ENCODE measurements at places on chromosomes 4 and X.

DNA sequence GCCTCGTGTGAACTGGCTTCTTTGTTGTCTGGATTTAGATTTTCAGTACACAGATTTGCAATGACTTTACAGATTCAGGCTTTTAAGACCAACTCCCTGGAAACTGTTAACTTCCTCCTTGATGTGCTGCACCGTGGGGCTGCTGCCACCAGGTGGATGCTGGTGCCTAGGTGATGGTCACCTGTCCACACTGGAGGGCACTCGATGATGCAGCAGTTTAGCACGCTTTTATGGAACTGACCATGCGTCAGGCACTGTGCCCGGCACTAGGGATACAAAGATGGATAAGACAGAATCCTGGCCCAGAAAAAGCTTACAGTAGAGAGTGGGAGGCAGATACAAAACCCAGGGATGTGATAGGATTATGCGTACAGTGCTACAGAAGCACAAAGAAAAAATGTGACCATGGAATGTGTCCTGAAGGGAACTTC lies 180.7 kb downstream of the CEP135 start:
- no peak for DNase-seq

GRCh38 chr4:159305129-159305528 lies 202.2 kb downstream of the RAPGEF2 start:
- no peak for DNase-seq

DNA sequence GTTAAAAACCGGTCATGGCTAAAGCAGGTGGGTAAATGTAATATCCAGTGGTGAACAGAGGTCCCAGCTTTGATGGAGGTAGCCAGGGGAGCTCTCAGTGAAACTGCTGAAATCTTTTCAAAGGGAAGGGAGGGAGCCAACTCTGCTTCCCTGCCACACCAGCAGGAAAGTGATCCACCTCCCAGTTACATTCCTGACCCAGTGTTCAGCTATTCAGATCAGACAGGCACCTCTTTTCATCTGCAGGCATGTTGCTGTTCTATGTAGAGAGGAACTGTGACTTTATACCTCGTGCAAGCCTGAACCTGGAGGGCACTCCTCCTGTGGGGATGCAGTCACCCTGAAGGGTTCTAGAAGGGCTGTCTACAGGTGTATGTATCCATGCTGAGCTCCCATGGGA lies 37.6 kb downstream of the DCLK2 start:
- DNase-seq: no peak

GRCh38 chr4:47703956-47704355 lies 133.9 kb downstream of the CORIN start:
- no peak for DNase-seq

GRCh38 chr4:46249106-46249505 lies 125.3 kb upstream of the GABRG1 start:
- DNase-seq: no peak

DNA sequence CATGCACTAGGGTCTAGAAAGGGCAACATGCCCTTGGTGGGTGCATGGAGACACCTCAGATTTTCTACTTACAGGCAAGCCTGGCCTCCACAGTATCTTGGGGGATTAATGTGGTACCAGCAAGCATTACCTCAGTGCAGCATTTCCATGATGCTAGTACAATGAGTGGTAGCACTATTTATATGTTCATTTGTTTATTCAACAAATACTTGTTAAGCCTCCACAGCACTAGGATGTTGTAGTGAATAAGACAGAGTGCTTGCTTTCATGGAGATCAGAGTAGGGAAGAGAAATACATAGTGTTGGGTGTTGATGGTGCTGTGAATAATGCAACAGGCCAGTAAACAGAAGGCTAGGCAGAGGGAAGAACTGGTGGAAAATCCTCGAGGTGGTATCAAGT lies 133.4 kb downstream of the KLHL8 start:
- DNase-seq: no peak

DNA sequence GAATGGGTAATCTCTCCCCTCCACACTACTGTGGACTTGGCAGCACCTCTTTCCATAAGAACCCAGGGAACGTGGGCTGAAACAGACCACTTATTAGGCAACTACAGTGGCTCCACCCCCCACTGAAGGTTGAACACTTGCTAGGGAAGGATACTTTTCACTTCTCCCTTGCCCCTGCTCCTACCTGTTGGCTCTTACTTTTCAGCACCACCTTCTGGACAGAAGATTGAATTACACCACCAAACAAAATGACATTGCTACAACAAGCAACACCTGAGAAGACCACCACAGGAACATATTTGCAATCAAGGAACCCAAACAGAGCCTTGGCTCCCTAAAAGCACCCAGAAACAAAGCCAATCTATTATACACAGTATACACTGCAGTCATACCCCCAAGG lies 132.1 kb upstream of the CXCL13 start:
- no peak for DNase-seq

- DNase-seq: no peak
These were observed 358.6 kb upstream of the NOCT start for GRCh38 chr4:138656990-138657389.

DNA sequence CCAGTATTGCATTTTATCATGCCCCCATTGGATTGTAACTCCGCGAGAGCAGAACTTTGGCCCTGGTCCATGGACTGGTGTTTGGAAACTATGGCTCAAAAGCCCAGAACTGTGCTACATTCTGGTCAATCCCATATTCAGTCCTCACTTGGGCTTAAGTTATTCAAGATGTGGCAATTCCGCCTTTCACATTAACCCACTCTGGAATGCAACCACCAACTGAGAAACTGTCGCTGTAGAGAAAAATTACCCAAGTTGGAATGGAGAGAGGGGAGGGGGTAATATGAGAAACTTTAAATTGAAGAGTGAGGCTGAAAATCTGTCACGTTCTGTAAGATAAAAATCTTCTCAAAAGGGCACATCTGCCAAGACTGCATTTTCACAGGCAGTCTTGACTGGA lies 189.6 kb upstream of the NHS start:
- DNase-seq: no peak

DNA sequence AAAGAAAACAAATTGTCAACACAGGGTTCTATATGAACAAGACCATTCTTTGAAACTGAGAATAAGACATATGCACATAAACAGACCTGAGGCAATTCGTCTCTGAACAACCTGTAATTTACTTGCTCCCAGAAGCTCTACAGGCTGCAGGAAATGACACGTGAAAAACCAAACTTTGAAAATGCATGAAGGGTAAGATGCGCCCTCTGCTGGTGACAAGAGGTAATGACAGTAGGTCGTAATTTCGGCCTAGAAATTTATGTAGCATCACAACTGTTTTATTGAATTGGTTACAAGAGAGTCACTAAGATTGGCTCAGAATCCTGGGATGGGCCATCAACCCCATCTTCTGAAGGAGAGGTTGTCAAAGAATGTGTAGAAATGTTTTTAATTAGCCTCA lies 276.5 kb downstream of the PPP4R3C start:
- no peak for DNase-seq

GRCh38 chr4:145414841-145415240 lies 66.8 kb upstream of the SMAD1 start:
- DNase-seq: no peak

DNA sequence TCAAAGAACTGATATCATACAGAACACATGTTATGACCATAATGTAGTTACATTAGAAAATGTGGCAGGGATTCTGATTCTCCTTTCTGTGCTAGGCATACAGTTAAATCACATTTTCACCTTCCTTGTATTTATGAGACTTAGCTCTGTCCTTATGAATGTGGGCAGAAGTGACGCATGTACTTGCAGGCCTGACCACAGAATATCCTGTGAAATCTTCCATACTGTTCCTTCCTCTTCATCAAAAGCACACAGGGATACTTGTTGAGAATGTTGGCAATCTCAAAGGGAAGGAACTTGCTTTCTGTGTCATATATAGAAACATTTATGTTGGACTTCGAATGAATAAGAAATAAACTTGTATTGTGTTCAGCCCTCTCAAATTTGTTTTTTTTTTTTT lies 17.2 kb upstream of the MYOZ2 start:
- DNase-seq: no peak

- no peak for DNase-seq
These were observed 251.1 kb upstream of the TEX13A start for GRCh38 chrX:105471597-105471996.

DNA sequence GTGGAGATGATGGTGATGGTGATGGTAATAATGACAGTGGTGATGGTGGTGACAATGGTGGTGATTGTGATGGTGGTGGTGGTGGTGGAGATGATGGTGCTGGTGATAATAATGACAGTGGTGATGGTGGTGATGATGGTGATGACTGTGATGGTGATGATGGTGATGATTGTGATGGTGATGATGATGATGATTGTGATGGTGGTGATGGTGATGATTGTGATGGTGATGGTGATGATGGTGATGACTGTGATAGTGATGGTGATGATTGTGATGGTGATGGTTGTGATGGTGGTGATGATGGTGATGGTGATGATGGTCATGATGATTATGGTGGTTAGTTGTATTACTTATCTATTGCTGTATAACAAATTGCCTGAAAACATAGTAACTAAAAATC lies 108.9 kb upstream of the NKX1-1 start:
- no peak for DNase-seq

- DNase-seq: no peak
These were observed 304.2 kb downstream of the ARHGAP24 start for GRCh38 chr4:85779165-85779564.

DNA sequence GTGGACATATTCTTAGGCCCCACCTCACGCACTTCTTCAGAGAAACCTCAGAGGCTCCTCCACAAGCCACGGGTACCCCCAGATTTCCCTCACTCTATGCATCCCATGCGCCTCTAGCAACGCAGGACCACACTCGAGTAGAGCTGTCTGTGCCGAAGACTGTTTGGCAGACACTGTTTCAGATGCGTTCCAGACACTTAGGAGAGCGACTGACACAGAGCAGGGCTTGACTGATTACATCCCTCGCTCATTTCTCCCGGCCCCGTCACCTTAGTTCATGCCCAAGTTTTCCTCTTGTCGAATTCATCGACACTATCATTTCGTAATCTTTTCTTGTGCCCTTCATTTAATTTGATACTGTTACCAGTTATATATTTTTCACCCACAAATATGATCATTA lies 15.0 kb downstream of the SORBS2 start:
- DNase-seq: no peak

GRCh38 chr4:128566693-128567092 lies 242.8 kb upstream of the JADE1 start:
- DNase-seq: no peak

- no peak for DNase-seq
These were observed 79.5 kb downstream of the EVC start for GRCh38 chr4:5790546-5790857.
